ENCODE measurements at places on chromosomes 1 and 21.

GRCh38 chr1:66521721-66522365 is 12.1 kb upstream of the SGIP1 start:
- DNase-seq, result no peak

GRCh38 chr1:218371927-218372672 is 27.0 kb downstream of the TGFB2 start:
- no peak for DNase-seq

DNA sequence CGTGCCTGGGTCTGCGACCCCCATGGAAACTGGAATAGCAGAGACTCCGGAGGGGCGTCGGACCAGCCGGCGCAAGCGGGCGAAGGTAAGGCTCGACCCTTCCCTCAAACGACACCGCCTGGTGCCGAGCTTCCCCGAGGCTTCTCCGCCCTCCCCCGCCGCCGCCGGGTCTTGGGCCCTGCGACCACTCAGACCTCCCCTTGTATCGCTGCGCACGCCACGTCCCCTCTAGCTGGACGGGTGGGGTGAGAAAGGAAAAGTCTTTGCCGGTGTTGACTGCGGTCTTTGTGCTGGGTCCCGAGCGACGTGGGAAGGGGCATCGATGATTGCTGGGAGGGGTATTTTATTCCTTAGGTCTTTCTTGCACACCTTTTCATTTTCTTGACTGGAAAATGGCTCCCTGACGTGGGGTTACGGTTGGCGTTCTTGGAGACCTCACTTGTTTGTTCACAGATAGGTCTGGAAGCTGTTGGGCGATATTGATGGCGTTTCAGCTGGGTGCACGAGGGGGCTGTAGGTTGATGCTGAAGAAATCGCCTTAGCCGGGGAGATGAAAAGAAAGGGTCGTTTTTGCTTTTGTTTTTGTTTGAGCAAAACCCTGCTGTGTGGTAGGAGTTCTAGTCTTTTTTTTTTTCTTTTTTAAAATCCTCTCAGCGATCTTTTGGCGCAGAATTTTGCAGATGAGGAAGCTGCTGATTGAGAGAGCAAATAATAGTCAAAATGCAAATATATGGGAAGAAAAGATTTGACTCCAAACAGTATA is 776 bp downstream of the KDM1A start:
- DNase-seq, result no peak

DNA sequence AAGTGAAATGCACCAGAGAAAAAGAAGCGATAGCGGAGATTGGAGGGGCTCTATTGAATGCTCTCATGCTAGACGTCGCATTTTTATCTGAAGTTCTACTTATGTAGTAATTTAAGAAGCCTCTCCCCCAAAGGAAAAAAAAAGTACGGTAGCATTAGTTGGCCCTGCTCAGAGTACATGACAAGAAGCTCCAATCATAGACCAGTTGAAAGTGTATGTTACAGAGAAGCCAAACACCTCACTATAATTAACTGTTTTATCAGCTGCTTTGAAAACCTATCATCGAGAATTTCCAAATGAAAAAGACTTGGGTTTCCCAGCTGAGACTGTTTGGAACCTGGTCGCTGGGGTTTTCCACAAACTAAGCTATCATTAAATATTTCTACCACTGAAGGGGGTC is 19.6 kb upstream of the OVAAL start:
- DNase-seq, result no peak

GRCh38 chr21:25709684-25710265 is 24.9 kb downstream of the ATP5PF start:
- no peak for DNase-seq

DNA sequence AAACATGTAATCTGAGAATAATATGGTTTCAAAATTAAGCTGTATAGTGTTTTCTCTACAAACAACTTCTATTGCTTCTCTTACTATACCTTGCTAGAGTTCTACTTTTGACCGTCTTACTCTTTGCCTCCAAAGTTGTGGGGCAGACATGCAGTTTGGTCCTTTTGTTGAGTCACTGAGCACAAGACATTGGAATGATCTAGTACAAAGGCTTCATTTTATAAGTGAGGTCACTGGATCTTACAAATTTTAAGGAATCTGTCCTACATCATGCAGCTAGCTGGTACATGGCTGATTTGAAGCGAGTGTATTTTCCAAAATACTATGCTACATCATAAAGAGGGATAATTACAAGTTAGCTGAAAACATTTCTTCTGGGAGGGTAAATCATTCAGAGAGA is 28.8 kb downstream of the OR10J1 start:
- DNase-seq, result no peak

- no peak for DNase-seq
These were observed 66.7 kb upstream of the ANGPTL3 start for GRCh38 chr1:62530516-62531154.

- no peak for DNase-seq
These were observed 5.0 kb upstream of the SLC41A1 start for GRCh38 chr1:205817988-205818387.

- no peak for DNase-seq
These were observed 74.6 kb downstream of the DPT start for GRCh38 chr1:168654198-168654915.
